ENCODE measurements at places on chromosomes 11 and 22.

DNA sequence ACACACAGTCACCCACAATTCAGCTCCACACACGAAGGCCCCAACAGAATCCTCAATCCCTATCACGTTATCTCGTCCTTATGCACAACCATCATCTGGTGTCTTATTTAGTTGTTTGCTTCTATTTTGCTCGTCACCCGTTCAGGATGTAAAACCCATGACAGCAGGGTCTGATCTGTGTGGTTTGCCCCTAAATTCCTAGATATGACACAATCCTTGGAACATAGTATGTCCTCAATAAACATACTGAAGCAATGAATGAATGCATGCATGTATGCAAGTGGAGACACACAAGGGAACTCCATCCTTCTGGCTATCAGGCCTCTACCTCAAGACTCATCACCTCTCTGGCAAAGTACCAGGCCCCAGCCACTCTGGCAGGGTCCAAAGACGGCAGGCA, 20.2 kb downstream of the STARD10 start:
- no peak for ATAC-seq

DNA sequence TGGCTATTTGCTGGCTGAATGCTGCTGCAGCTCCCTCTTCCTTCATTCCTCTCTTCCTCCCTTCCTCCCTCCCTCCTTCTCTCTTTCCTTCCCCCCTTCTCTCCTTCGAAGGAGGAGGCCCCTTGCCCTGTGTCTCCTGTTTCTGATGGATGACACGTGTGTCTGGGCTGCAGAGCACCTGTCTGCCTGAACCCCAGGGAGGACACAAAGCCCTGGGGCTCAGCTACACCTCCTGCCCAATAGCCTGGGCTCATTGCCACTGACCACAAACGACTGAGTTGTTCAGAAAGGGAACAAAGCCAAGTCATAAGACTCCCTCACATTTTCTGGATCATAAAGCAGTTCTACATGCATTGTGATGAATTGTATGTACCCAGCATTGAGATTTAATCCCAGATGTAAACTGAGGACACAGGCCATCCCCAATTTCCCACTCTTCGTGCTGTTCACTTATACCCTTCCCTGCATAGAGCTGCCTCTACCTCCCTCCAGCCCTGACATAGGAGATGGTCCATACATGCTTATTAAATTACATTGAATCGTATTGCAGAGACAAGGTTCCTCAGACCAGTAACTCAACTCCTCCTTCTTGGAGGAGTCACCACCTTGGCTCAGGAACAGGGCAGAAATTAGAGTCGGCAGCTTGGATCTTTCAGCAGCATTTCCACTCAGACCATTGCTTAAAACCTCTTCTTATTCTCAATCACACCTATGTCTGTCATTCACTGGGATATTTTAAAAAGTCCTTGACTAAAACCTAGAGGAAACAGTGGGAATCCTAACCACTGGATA, 1.2 kb downstream of the CSRP3 start:
- no peak for ATAC-seq

- ATAC-seq = peak; percentile 75
Observed at GRCh38 chr11:18775492-18776292, 15.9 kb downstream of the PTPN5 start.

DNA sequence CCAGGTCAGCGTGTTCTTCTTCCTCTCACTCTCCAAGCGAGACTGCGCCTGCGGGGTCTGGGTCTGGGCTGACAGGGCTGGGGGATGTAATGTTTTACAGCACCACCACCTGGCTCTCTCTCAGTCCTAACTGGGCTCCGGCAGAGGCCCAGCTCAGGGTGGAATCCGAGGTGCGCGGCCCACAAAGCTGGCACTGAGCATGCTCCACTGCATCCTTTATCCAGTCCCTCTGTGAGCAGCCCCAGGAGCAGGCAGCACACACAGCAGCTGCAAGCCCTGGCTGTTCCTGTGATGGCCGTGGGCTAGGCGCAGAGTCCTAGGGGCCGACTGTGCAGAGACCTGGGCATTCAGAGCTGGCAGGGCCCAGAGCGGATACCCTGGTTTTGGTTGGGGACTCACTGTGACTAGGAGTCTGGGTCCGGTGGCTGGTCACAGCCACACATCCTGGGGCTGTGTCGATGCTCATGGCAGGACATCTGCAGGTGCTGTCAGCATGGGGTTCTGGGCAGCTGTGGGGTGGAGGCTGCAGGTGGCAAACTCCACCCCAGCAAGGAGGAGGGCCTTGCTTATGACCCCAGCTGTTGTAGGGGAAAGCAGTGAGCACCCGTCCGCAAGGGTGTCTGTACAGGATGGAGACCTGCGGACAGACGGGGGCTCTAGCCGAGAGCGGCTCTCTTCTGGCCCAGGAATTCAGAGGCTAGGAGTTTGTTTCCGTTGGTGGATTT, 4.0 kb downstream of the LRRC75B start:
- ATAC-seq = no peak

GRCh38 chr11:77658213-77659013, 20.8 kb upstream of the CLNS1A start:
- no peak for ATAC-seq

GRCh38 chr22:25777870-25778269, 35.9 kb downstream of the MYO18B start:
- no peak for ATAC-seq

GRCh38 chr22:48889209-48889830, 938.4 kb downstream of the BRD1 start:
- ATAC-seq = no peak

GRCh38 chr22:28329186-28330073, 350.2 kb downstream of the TTC28 start:
- ATAC-seq = no peak

DNA sequence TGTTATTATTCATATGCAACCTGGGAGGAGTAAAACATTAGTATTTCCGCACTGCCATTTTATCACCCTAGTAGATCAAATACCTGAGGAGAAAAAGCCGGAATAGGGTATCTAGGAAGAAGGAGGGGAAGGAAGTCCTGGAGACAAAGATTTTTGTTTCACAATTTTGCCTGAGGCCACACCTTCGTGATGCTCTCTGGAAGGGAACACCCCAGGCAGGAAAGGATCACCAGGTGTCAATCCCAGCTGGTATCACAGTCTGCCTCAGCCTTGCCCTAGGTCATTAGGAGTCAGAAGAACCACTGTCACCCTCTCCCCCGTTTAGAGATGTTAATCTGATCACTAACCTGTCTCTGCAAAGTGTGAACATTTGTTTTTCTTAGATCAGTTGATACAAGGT, 35.4 kb upstream of the IGSF9B start:
- no peak for ATAC-seq

- ATAC-seq = no peak
Observed at GRCh38 chr11:119978696-119979095, 159.2 kb downstream of the TRIM29 start.

GRCh38 chr11:2446590-2447252, 1.9 kb downstream of the KCNQ1 start:
- no peak for ATAC-seq

- ATAC-seq = peak; percentile 31
Observed at GRCh38 chr11:1303126-1303821, 6.2 kb downstream of the TOLLIP start.

DNA sequence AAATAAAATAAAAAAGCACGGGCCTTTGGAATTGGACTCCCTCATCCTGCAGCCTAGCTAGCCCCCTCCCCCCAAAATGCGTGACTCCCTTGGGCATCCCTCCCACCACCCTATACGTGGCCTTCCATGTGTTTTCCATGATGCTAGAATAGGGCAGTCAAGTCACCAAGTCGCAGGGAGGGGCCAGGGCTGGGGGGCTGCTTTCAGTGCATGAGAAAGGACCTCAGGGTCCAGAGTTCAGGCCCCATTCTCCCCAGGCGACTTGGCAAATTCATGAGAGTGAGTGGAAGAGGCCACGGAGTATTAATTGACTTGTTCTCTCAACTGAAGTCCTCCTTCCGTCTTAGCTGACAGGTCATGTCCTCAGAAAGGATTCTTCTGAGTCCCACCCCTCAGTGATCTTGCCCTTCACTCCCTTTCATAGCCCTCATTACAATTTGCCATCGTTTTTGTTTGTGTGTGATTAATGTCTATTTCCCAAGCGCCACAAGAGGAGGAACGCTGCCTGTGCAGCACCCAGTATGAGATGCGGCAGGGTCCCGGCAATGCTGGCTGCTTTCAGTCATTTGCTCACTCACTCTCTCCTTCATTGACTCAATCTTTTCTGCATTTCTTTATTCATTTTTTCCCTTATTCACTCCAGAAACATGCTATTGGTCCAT, 17.4 kb downstream of the LRRC32 start:
- ATAC-seq = no peak

- ATAC-seq = no peak
Observed at GRCh38 chr11:1237128-1237580, 14.3 kb downstream of the MUC5B start.

DNA sequence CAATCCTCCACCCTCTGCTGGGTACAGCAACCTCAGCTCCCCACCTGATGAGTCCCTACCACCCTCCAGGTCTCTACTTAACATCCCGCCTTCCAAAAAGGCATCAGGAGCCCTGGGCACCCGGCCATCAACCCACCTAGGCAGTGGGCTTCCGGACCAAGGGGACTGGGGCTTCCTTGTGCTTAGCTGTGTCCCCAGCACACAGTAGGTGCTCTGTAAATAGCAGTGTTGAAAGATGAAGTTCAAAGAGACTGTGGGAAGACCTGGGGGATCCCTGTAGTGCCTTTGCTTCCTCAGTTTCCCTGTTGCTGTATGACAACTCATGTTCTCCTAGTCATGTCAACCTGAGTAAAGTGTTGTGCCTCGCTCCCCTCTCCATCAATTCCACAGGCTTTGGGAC, 21.0 kb downstream of the VWCE start:
- no peak for ATAC-seq

DNA sequence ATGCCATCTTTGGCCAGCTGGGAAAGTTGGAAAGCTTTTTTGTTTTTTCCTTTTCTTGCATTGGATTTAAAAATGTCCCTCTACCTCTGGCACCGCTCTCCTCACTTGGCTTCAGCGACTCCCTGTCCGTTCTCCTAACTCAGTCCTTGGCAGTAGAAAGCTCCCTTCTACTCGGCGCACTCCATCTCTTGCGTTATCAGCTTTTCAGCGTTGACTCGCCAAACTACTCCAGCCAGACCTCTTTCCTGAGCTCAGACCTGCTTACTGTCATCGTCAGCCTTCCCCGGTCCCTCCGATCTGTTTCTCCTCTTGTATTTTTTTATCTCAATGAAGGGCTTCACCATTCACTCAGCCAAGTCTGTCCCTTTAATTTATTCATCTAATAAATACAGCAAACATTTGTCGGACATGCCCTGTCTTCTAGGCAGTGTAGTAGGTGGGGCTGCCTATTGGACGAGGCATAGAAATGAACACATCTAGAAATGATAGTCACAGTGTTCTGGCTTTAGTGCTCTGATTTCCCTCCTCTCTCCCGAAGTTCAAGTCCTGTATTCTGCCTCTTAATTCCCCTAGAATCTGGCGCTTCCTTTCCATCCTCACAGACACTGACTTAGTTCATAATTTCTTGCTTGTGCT, 839 bp downstream of the CEP164 start:
- ATAC-seq = peak; percentile 11

DNA sequence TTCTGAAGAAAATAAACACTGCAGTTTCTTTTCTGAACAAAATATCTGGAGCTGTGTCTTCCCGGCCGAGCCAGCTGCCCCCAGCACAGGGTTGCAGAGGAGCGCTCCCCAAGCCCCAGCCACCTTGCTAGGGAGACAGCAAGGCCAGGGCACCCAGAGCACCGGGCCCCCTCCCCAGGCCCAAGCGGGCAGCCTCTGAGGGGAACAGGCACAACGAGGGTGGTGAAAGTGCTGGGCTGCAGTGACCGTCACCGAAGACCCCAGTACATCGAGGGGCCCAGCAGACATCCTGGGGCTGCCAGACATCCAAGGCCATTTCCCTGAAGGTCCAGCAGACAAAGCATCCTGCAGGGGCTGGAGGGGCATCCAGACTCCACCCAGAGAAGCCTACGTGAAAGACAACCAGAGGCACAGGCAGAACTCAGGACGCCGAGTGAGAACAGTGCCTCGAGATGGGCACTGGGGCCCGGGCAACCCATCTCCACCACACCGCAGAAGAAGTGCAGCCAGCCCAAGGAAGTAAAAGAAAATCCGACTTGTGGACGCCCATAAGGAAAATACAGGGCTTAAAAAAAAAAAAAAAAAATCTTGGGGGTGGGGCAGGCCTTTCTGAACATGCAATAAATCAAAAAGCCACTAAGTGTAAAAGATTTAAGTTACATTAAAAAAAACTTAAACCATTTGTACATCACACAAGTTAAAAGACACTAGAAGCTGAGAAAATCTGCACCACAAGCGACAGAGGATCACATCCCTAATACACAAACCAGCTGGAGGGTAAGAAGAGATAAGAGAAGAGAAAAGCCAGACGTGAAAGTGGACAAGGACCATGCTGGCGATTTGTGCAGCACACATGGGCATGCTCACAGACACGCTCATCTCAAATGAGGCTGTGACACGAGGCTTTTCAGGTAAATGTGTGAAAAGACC, 36.0 kb upstream of the COMT start:
- no peak for ATAC-seq

DNA sequence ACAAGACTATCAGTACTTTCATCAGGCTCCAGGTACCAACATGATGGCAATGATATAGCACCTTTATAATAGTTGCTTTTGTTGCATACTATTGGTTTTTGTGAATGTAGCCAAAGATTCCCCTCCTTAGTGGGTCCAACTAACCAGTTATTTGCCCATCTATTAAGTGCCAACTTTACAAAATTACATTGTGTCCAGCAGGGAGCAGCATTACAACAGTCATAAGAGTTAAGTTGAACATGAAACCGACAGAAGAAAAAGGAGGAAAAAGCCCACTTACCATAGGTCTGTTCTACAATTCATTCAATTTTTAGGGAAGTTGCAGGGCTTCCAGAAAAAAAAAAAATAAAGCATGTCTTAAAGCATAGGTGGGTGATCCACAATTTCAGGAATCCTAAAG, 21.6 kb downstream of the IMMP1L start:
- ATAC-seq = no peak

- ATAC-seq = no peak
Observed at GRCh38 chr11:134025082-134025429, 43.8 kb upstream of the JAM3 start.

GRCh38 chr11:124875401-124875800, 10.2 kb downstream of the ROBO3 start:
- no peak for ATAC-seq

DNA sequence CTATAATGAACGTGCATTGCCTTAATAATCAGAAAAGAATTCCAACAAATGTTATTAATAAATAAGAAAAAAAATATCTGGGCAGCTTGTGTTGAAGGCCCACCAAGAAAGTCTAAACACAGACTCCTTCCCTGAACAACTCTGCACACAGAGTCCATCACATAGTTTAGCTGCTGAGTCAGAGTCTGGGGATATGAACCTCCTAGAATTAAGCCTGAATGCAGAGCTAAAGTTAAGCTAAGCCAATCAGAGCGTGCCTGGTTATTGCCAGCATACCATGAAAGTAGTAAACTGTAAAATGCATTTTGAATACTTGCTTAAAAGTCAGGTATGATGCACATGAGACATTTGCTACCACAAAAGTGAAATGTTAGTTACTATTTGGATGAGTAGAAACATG, 25.6 kb upstream of the TENM4 start:
- no peak for ATAC-seq

- no peak for ATAC-seq
Observed at GRCh38 chr22:42651134-42651533, 1.9 kb upstream of the CYB5R3 start.

GRCh38 chr11:130003717-130004001, 1.0 kb upstream of the PRDM10 start:
- ATAC-seq = no peak

GRCh38 chr11:108319541-108320145, 96.8 kb downstream of the ATM start:
- ATAC-seq = no peak

- ATAC-seq = no peak
Observed at GRCh38 chr11:2673250-2673610, 26.6 kb downstream of the KCNQ1OT1 start.

- ATAC-seq = no peak
Observed at GRCh38 chr22:17910561-17911311, 113.6 kb downstream of the MICAL3 start.
